Caudate nucleus (tissue), 63 donors: ENCODE measurements at places on chromosomes 1 and 21.

DNA sequence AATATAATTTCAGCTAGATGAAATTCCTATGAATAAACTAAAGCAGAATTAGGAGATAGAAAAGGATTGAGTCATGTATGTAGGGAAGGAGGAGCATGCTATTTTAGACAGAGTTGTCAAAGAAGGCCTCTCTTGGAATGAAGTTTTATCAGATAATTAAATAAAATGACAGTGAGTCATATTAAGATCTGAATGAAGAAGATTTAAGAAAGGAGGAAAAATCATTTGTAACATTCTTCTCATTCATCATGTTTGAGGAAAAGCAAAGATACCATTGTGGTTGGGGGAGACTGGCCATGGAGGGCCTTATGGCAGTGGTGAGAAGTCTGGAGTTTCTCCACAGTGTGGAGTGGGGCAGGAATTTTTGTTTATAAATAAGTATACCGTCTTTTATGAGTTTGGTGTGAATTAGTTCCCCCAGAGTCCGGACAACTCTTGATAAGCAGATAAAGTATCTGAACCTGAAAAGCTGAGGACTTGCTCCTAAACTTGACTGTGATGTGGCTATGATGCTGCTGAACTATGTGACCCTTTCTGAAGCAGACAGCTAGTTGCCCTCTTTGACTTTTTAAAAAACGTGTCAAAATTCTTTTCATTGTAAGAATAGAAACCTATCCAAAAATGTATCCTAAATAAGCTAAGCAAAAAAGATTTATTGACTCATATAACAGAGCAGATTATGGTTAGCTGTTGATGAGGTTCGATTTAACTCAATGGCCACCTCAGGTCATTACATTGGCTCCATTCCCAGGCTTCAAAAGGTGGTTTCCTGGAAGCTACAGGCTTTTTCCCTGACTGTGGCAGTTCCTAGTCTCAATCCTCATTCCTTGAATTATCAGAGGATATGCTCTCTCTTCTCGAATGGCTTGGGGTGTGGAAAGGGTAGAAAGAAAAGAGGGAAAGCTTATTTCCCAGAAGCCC is 90.8 kb downstream of the LHX9 start:
- no peak for DNase-seq

DNA sequence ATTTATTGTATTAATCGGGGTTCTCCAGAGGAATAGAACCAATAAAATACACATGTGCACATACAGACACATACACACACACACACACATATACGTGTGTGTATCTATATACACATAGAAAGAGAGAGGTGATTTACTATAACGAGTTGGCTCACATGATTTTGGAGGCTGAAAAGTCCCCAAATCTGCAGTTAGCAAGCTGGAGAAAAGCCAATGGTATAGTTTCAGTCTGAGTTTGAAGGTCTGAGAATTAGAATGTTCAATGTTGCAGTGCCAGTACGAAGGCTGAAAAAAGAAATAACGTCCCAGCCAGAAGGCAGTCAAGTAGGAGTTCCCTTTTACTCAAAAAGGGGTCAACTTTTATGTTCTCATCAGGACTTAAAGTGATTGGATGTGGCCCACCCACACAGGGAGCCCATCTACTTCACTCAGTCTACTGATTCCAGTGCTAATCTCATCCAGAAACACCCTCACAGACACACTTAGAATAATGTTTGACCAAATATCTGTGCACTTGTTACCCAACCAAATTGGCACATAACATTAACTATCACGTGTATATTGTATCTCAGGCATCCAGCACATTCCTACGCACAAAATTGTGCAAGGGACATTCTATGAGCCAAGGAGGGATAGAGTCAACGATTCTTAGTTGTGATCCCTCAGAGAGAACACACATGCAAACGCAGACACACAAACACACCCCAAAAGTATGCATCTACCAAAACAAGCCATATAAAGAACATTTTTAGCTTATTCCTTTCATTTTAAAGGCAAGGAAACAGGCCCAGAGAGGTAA is 195.5 kb upstream of the DUSP10 start:
- DNase-seq = no peak

DNA sequence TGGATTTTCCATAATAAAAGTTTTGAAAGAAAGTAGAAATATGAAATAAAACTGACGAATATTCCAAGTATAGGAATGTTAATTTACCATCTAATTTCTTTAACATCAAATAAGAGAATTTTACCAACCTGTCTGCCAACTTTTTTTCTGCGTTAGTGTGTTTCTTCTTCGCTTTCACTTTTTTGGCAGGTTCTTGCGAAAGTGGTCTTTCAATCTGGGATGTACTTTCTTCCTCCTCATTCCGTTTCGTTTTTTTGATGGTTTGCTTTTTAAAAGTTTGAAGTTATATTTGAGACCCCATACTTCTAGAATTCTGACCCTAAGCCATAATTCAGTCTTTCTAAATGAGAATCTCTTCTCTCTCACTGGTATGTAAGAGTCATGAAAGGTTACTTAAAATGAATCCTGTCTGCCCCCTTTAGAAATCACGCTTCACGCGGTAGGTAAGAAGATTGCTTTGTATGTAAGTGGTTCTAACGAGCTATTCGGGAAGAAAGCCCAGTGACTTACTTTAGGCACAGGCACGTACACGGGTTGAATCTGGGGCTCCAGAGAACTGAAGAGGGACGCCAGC is 580 bp downstream of the RBM34 start:
- DNase-seq = no peak

- DNase-seq = no peak
Observed at GRCh38 chr1:207032528-207033017, at the start of gene C1orf116. Gene C1orf116 (minus strand): TSS chr1:207032756. CDS start chr1:207027598, 5,158 bp downstream.

- DNase-seq = no peak
Observed at GRCh38 chr1:29896300-29896699, 660.0 kb downstream of the PTPRU start.

- DNase-seq = no peak
Observed at GRCh38 chr1:244657421-244657820, 4.5 kb downstream of the DESI2 start.

DNA sequence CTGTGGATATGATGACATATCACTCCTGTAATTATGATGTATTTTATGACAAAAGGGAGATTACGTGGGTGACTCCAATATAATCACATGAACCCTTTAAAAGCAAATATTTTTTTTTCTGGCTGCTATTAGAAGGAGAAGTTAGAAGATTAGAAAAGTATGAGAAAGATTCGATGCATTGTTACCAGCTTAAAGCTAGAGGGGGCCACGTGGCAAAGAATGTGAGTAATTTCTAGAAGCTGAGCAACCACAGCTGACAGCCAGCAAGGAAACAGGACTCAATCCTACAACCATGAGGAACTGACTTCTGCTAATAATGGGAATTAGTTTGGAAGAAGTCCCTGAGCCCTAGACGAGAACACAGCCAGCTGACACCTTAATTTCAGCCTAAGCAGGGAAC is 56.3 kb upstream of the C1orf87 start:
- no peak for DNase-seq

DNA sequence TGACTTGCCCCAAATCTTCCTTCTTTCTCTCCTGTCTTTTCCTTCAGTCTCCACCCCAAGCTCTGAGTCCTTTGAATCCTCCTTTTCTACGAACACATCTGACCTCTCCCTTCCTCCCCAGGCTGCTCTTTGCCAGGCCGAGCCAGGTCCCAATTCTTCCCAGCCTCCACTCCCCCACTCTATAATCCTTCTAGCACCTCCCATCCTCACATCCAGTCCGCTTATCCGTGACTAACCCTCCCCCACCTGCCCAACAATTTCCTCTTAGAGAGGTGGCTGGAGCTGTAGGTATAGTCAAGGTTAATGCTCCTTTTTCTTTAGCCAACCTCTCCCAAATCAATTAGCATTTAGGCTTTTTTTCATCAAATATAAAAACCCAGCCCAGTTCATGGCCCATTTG is 9.5 kb upstream of the HPDL start:
- no peak for DNase-seq

DNA sequence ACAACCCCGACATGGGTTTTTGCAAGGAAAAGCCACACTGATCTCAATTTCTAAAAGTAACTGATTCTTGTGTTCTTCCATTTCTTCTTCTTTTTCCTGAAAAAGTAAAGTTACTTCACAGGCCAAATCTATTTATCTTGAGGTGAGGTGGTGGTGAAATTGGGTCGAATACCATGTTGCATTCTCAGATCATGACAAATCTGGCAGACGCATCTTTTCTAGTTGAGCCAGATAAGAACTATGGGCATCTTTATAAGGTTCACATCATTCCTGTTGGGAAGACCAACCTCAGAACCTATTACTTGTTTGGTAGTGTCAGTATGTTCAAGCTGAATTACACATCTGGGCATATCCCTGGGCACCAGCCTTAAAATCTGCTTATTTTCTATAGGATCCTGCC is 78.6 kb upstream of the USP25 start:
- DNase-seq = no peak

- no peak for DNase-seq
Observed at GRCh38 chr1:6396998-6397397, 3.4 kb upstream of the ACOT7 start.

GRCh38 chr1:12616709-12617373 is 1.2 kb downstream of the DHRS3 start:
- DNase-seq = no peak

- DNase-seq = no peak
Observed at GRCh38 chr21:36079010-36079649, 9.3 kb downstream of the CBR1 start.

GRCh38 chr1:65259816-65260215 is 49.5 kb upstream of the DNAJC6 start:
- DNase-seq = no peak

- DNase-seq = no peak
Observed at GRCh38 chr1:70093250-70093975, 112.0 kb downstream of the LRRC40 start.

DNA sequence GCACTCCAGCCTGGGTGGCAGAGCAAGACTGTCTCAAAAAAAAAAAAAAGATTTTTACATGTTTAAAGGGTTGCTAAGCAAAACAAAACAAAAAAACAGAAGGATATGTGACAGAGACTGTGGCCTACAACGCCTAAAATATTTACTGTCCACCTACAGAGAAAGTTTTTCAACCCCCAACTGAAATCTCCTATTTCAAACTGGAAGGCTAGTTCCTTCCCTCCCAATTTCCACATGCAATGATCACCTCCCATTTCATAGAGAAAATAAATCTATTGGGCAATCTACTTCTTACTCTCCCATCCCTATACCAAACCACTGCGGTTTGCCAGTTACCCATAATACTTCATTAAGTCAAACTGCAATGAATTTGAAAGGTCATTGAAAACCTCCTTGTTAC is 74.2 kb downstream of the ST3GAL3 start:
- no peak for DNase-seq

DNA sequence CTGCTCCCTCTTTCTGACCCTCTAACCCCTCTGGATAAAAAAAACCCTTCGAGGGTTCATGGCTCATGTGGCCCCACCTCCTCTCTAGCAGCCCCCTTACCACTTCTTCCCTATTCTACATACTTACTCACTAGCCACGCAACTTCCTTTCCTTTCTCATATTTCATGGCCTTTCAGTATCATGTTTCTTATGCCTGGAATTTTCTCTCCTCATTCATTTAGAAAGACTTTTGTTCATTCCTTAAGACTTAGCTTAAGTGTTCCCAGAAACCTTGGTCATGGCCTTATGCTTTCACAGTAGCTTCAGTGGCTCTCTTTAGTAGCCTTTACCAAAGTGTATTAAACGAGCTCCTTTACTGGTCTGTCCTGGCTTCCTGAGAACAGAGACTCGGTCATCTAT is 6.1 kb downstream of the ACP6 start:
- DNase-seq = no peak

GRCh38 chr1:165824269-165824643 is 3.2 kb upstream of the UCK2 start:
- no peak for DNase-seq

DNA sequence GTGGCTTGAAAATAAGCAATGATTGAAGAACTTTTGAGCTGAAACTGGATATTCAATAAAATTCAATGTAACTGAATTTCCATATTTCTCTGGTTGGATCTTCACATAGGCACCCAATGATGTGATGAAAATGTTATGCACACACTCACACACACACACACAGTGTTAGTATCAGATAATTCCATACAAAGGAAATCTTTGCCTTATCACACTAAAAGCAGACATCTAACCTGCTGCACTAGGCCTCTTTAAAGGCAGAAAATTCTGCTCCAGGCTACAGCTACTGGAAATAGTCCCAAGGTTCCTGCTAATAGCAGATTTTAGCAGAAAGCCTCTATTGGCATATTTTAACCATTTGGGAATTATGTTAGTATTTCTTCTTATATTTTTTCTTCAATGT is 309.6 kb downstream of the COL11A1 start:
- DNase-seq = no peak

DNA sequence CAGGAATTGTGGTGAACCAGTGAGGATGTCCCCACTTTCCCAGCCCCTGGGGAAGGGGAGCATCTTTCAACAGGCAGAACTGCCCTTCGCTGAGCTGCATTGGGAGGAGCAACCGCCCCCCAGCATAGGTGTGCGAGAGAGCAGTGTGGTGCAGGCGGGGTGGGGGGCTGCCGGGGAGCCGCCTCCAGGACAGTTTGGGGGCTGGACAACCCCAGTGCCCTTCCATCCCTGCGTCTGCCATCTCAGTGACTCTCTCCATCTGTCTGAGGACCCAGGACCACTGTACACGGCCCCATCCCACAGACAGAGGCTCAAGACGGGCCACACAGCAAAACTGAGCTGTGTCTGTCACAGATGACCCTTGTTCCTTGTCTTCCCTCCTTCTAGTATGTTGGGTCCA is 14.2 kb downstream of the PODN start:
- DNase-seq = no peak

- no peak for DNase-seq
Observed at GRCh38 chr1:77540501-77541161, 141.8 kb downstream of the ZZZ3 start.

DNA sequence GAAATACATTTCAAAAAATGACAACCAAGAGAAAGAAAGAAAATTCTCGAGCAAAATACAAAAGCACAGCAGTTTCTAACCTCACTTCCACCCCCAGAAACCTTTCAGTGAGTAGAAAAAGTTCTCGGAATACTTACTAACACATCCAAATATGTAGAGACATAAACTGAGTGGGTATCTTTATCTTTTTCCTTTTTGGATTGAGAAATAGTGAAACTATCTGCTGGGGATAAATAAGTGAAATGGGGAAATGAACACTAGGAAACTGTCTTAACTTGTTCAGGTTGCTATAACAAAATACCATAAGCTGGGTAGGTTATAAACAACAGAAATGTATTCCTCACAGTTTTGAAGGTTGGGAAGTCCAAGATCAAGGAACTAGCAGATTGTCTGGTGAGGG is 72.0 kb downstream of the VCAM1 start:
- no peak for DNase-seq

- DNase-seq = no peak
Observed at GRCh38 chr1:117161887-117162286, 40.3 kb upstream of the TRIM45 start.

GRCh38 chr1:52054496-52055065 is 410 bp downstream of the TXNDC12 start:
- no peak for DNase-seq

DNA sequence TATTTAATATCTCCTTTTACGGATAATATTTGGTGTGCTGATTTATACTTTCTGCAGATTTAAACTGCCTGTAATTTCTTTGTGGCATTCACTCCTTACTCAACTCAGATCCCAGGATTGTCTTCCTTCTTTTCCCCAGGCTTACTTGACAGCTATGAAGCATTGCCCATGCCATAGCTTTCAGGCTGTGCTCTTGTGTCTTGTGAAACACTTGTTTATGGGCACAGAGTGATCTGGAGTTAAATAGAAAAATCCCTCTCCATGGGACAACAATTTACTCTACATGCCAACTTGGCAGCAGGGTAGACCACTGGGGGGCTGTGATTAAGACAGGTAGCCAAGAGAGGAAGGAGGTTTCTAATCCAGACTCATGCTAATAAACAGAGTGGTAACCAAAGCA is 57.4 kb downstream of the PPP1R12B start:
- DNase-seq = no peak

GRCh38 chr1:161226320-161226711 is 456 bp downstream of the TOMM40L start:
- DNase-seq = no peak
